T-helper 1 cell (primary cell): ENCODE measurements at places on chromosomes 2 and 18.

DNA sequence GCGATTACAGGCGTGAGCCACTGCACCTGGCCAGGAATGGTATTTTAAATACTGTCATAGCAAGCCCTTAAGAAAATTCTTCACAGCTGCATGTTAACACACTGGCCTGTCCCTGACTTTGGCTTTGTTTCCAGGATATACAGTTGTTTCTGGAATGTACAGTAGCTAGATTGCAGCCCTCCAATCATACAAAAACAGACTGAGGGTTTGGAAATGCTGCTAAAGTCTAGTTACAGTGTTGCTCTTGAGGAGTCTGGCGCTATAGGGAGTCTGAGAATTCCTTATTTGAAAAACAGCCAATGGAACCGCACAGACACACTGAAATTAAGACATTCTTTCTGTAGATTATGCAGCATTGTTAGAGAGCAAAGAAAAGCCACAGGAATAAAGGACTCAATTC, 37.7 kb downstream of the STON1 start:
- no peak for DNase-seq

DNA sequence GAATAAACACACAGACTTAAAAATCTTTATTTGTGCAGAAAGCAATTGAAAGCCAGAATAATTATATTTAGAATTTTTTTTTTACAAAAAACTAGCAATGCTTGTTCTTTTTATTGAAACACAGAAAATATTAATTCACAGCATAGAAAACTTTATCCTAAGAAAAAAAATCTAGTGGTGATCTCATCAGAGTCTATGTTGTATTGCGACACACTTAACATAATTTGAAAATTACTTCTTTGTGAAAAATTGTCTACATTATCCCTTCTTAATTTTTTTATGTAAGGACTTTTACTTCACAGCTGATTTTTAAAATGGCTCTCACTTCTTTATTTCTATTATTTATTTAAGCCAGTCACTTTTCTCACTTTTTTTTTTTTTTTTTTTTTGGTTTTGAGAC, 103.4 kb downstream of the LDLRAD4 start:
- no peak for DNase-seq

- DNase-seq: no peak
These were observed 25.3 kb downstream of the LAMA3 start for GRCh38 chr18:23714576-23714975.

DNA sequence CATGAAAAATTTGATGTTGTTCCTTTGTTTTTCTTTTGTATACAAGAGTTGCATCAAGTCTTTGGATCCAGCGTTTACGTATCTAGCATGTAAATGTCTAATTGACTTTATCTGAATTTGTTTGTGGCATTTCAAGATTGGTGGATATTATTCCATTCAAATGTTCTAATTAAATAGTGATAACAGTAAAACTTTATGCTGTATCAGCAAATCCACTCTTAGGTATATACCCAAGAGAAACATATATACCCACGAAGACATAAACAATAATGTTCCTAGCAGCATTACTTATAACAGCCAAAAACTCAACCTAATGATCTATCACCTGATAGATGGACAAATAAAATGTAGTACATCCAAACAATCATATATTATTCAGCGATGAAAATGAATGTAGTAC, 579.4 kb upstream of the LRATD1 start:
- DNase-seq: no peak
